ENCODE measurements at places on chromosomes 7 and 10.

- no peak for DNase-seq
These were observed 46.4 kb downstream of the MTURN start for GRCh38 chr7:30181211-30181610.

DNA sequence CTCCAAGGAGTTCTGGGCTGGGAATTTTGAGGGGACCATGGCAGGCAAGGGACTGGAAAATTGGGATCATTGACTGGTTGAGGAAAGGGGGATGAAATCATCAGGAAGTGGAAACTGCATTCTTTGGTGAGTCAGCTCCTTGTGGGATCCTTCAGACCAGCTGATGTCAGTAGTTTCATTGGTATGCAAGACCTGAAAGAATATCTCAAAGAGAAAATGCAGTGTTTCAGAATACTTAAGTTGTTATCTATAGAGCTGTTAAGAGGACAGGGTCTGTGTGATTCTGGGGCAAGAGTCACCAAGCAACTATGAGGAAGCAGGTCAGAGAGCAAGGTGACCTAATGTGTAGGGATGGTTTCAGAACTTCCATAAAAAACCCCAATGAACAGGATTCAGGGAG is 595.9 kb upstream of the AUTS2 start:
- DNase-seq, result no peak

DNA sequence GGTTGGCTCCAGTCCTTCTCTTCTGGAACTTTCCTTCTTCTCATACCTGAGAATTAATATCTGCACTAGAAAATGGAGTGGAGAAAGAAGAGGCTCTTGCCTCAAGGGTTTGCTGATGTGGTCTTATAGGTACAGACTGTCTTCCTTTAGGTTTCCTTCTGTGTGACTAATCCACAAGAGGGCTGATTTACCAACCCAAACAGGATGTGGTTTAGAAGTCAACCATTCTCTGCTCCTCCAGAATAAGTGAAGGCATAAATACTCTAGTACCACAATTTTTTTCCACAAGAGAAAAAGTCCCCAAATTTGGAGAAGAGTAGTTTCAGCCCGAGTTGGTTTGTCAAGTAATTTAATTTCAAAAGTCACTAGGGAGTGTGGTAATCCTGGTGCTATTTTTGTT is 85.8 kb downstream of the NRP1 start:
- DNase-seq, result no peak

- DNase-seq, result no peak
These were observed 7.5 kb downstream of the PRKAG2 start for GRCh38 chr7:151869455-151869854.

GRCh38 chr10:119135513-119135881 is 30.0 kb downstream of the SFXN4 start:
- no peak for DNase-seq

DNA sequence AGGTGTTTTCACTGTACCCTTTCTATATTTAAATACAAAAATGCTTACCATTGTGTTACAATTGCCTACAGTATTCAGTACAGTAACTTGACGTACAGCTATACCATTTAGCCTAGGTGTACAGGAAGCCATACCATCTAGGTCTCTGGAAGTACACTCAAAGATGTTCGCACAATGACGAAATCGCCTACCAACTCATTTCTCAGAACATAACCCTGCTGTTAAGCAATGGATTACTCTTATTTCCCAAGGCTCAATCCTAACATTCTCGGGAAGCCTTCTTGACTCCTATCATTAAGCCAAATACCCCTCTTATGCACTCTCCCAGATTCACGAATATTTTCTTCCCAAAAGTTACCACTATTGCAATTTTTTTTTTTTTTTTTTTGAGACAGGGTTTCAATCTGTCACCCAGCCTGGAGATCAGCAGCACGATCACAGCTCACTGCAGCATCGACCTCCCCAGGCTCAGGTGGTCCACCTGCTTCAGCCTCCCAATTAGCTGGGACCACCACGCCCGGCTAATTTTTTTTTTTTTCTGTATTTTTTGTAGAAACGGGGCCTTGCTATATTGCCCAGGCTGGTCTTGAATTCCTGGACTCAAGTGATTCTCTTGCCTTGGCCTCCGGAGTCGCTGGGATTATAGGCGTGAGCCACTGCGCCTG is 1.5 kb downstream of the CWF19L1 start:
- no peak for DNase-seq

DNA sequence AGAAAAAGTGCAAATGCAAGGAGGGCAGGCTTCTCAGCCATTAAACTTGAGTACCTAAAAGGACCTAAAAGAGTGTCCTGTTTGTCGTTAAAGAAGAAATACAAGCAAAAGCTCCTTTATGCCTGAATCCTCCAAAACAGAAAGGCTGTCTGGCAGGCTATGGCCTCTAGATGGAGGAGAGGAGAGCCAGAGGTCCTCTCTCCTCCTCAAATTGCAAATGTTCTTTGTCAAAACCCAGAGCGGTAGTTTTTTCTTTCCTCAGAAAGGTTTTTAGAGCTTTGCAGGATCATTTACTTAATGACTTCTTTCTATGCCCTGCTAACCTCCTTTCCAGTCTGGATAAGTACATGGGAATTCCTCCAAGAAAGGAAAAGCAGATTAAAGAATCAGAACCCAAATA is 1.9 kb upstream of the SORCS1 start:
- no peak for DNase-seq

- DNase-seq, result no peak
These were observed 12.1 kb upstream of the CEP41 start for GRCh38 chr7:130452951-130453350.

DNA sequence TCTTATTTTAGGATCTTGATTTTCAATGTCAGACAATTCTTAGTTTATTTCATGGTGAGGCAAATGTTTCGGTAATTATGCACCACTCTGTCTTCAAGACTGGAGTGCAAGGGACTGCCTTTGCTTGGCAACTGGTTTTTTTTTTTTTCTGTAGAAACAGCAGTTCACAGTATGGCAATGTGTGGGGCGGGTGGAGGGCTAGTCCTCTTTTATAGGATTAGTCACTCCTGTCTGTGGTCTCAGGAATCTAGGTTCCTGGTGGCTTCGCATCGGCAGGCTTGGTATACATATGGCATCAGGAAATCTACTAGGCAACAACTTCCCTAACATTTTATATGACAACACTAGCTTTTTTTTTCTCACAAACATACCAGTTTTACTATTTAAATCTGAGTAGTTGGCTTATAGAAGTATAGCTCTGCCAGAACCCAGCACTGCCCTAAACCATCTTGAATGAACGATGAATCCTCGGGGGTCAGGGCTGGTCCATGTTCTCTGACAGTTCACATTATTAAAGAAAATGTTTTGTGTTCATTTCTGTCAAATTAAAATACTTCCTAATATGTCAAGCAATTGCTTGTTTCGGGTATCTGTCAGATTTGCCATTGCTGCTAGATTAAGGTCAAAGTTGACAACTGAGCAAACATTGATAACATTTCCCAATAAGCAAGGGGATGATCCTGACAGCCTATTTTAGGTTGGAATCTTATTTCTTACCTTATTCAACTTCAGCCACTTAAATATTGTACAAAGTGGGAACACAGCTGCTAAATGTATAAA is 289.7 kb upstream of the VSTM2A start:
- DNase-seq, result no peak

- no peak for DNase-seq
These were observed 50.1 kb downstream of the HK1 start for GRCh38 chr10:69328380-69328735.

DNA sequence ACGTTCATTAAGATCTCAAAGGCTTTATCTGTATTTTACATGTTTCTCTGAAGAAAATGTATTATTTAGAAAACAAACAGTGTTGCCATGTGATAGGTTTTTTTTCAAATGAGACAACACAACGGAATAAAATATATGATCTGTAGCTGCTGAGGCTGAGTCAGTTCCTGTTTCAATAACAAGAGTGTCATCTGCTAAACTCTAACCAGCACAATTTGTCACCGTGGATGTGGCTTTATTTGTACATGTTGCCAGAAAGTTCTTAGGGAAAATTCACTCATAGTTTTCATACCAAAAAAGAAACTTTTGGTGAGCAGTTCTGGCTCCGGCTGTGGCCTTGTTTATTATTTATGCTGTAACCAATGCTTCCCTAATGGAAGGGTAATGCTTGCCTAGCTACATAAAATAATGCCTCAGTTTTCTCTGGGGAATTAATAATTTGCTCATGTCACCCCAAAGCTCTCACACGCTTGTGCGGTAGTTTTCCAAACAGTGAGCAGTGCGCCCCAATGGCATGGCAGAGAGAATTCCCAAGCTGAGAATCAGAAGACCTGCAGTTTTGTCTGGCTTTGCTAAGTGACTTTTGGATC is 20.3 kb upstream of the KLF6 start:
- no peak for DNase-seq

GRCh38 chr10:8640878-8641277 is 586.4 kb downstream of the GATA3 start:
- DNase-seq, result no peak

DNA sequence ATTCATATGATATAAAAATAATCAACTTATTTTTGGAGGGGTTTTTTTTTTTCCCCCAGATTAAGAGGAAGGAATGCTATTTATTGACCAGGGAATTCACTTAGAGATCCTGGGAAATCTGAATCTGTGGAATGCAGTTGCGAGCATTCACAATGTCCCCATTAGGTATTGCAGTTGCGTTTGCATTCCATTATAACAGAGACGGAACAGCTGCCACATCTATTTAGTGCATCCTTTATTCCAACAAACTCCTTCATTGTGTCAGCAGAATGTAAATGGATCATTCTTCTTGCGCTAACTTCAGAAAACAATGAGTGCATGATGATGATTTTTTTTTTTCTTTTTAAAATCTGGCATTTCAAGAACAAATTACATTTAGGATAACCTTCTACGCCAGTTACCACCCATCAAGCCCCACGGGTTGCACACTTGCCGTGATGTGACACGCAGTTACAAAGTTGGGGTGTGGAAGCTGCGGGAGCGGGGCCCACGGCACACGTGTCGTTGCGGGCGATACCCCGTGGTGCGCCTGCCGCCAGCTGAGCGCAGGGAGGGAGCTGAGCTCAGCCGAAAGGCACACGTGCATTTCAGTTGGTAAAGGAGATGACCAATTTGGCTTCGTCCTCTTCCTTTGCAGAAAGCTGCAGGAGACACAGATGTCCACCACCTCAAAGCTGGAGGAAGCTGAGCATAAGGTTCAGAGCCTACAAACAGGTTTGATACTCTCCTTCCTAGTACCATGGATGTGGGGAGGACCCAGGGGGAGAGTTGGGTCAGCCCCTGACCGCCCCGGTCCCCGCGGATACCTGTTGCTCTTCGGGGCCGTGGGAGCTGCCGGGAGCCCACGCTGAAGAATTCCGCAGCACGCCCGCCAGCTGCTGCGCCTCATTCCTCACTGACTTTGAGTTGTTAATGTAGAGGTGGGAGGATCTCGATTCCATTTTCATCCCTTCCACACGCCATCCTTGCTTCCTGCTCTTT is 175.3 kb upstream of the SH2B2 start:
- DNase-seq, result no peak

- DNase-seq, result no peak
These were observed 108.0 kb downstream of the SMURF1 start for GRCh38 chr7:99035723-99036545.

DNA sequence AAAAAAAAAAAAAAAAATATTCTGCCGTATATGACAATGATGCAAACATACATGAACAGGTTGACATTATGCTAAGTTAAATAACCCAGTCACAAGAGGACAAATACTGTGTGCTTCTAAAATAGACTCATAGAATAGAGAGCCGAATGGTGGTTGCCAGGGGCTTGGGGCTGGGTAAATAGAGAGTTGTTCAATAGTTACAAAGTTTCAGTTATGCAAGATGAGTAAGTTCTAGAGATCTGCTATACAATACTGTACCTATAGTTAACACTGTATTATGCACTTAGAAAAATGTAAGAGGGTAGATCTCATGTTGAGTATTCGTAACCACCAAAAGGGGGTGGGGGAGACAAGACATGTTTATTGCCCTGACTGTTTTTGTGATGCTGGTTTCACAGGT is 77.1 kb upstream of the GNAI1 start:
- no peak for DNase-seq

- DNase-seq, result no peak
These were observed 19.0 kb downstream of the LRRC27 start for GRCh38 chr10:132350946-132351345.

DNA sequence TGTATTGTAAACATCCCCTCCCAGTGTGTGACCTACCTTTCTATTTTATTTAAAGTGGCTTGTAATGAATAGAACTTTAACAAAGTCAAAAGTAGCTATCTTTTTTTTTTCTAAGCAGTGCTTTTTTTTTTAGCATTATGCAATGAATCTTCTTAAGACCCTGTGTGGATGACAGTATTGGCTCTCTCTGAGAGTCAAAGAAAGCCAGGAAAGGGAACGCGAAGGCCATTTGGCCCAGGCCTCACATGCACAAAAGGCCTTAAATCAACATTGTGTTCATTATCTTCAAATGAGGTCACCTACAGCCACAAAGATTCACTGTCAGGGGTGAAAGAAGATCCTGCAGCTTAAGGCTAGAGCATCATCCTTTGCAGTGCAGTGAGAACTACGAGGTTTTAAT is 721.5 kb downstream of the GRID1 start:
- DNase-seq, result no peak

DNA sequence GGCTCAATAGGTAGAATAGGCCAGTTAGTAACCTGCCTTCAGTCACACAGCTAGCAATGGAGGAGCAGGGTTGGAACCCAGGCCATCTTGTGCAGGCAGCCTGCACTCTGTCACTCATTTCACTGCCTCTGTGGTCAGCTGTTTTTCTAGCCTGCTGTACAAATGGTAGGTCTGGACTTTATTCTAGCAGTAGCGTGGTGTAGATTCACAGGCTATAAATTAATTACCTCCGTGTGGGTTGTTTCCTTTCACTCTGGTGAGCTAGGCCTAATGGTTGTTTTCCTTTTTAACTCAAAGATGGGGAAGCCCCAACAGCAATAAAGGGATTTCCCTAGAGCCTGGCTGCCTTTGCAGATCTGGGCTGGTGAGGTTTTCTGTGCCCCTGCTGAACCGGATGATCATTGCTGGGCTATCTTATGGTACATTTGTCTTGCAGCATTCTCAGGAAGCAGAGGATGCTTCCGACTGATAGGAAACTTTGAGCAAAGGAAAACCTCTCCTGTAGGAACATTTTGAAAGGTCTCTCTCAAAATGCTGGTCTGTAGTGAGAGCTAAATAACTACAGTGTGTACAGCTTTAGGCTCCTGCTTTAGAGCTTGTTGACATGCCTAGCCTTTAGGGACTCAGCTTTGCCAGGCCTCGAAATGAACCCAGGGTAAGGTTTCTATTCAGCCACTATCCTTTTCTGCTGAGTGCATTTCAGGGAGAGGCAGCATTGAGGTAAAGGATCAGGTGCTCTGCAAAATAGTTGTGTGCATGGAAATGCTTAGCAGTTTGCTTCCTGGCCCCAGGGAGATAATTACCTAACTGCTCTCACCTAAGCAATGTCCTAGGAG is 157.4 kb downstream of the ST7 start:
- no peak for DNase-seq

- DNase-seq, result no peak
These were observed 8.3 kb downstream of the TMEM273 start for GRCh38 chr10:49179699-49180443.

- no peak for DNase-seq
These were observed 5.8 kb downstream of the ACSL5 start for GRCh38 chr10:112379635-112380296.

GRCh38 chr7:106345421-106346166 is 60.8 kb upstream of the NAMPT start:
- no peak for DNase-seq

GRCh38 chr10:6473901-6474370 is 106.1 kb downstream of the PRKCQ start:
- DNase-seq, result no peak

GRCh38 chr10:68560943-68561864 is 1.1 kb downstream of the TET1 start:
- no peak for DNase-seq

GRCh38 chr10:47152861-47153349 is 147.1 kb upstream of the GDF10 start:
- no peak for DNase-seq

GRCh38 chr7:69703099-69703498 is 104.8 kb downstream of the AUTS2 start:
- peak; percentile 58 for DNase-seq
